ENCODE measurements at places on chromosomes 1 and 21. TPM values are rescaled to one million over a fixed set of nuclear protein-coding genes. Genes with fewer than 3 reads are reported as not detected.

DNAJC11 gene
- 49.9 TPM for total RNA-seq

TFF2 gene
- not detected for total RNA-seq

RNU1-1 gene
- 565 TPM for total RNA-seq

ETS2 gene
- 136 TPM for total RNA-seq

A3GALT2 gene
- not detected for total RNA-seq
